Fibroblast of skin of abdomen (primary cell): ENCODE measurements at places on chromosomes 16 and 17.

DNA sequence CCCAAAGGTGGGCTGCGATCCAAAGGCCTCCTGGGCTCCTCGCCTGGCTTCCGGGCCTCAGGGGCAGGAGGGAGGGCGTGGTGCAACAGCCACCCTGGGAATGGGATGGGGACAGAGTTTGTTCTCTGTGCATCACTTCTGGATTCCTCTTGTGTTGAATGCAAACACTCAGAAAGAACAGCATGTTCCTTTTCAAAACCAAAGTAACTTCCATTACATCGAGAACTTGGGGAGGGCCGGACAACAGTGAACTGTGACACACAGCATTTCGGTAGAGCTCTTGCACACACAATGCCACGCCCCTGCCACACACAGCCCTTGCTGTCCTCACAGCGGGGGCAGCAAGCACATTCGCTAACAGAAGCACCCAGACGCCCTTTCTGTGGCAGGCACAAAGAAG is 36.1 kb upstream of the FASN start:
- DNase-seq, result no peak

DNA sequence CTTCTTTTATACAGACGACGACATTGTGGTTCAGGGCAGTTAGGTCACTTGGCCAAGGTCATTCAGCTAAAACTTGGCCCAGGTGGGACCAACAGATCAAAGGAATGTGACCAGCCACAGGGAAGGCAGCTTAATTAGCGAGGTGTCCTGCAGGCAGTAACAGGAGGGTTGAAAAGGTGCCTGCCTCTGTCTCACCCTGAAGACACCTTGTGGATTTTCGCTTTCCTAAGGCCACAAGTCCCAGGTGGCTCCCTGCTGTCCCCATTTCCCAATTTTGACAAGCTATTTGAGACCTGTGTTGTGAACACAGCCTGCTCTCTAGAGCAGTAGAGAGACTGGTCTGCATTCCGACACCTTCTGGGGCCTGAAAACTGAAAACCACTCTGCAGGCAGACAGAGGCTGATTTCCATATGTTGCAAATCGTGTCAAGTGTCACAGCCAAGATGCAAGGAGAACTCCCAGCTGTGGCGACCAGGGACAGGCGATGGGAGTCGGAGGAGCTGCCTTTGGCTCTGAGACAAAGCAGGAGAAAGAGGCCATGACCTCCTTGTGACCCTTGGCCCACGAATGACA is 593.1 kb upstream of the CDH5 start:
- DNase-seq, result no peak

GRCh38 chr17:17030515-17031211 is 11.6 kb upstream of the MPRIP start:
- DNase-seq, result no peak

DNA sequence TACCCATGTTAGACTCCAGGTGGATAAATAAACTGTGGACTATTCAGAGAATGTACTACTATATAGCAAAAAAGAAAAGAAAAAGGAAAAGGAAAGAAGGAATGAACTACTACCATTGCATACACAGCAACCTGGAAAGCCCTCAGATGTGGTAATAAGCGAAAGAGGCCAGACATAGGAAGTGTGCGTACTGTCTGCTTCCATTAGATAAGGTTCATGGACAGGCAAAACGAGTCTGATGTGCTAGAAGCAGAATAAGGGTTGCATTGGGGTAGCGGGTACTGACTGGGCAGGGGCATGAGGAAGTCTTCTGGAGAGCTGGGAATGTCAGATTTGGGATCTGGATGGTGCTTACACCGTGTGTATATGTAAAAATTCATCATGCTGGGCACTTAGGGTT is 21.8 kb downstream of the CLEC16A start:
- no peak for DNase-seq

DNA sequence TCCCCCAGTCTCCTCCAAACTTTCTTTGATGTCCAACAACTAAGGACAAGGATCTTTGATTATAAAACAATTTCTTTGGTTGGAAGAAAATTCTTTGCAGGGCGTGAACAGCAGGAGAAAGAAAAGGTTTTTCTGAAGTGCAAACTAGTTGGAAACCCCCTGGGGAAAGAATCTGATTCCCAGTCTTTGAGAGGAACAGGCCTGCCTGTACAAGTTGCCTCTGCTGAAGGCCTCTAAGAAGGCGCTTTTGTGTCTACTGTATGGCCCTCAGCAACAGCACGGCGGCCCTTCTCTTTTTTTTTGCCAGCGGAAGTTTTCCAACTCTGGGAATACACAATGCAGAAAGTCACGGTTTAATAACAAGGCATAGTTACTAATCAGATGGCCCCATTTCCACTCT is 14.0 kb downstream of the RNF43 start:
- no peak for DNase-seq

- no peak for DNase-seq
Measured at GRCh38 chr16:34803683-34804416, 1344.4 kb downstream of the TP53TG3F start.

DNA sequence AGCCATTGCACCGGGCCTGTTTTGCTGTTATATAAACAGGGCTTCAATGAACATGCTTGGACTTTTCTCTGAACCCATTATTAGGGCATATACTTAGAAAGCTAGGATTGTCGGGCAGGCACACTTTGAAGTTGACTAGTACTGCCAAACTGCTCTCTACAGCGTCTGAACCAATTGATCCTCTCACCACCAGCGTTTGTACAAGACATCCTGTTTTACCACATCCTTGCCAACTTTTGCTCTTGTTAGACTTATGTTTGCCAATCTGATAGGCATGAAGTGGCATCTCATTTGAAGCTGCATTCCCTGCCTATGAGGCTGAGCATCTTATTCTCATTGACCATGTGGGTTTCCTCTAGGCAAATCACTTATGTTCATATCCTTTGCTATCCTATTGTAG is 7.4 kb upstream of the PPP1R9B start:
- DNase-seq, result no peak

GRCh38 chr17:46777943-46778915 is 40.3 kb downstream of the WNT3 start:
- DNase-seq, result no peak

DNA sequence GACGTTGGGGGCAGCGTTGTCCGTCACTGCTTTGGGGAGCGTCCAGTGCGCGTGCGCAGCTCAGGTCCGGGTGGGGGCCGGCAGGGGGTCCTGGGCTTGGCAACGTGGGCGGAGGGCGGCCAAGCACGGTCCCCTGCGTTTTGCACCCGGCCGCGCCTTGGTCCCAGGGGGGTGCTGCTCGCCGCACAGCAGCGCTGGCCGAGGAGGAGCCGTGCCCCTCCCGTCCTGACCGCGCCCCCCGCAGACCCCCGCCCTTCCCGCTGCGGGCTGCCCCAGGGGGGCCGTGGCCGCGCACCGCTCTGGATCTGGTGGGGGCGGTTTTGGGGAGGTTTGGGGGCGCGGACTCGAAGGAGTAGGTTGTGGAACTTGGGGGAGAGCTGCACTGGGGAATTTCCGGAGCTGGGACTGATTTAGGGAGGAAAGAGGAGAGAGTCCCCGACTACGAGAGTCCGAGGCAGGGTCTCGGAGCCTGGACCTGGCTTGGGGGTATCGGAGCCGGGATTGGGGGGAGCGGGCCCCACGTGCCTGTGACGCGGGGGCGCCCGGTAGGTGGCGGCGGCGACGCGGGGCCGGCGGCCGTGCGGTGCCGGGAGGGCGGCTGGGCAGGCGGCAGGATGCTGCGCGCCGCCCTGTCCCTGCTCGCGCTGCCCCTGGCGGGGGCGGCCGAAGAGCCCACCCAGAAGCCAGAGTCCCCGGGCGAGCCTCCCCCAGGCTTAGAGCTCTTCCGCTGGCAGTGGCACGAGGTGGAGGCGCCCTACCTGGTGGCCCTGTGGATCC is at the start of gene SLC9A5:
TSS of gene SLC9A5 (plus strand) at position 579 of the 777 bp plus-strand sequence. CDS start at position 615, 36 bp downstream.
- DNase-seq, result no peak

DNA sequence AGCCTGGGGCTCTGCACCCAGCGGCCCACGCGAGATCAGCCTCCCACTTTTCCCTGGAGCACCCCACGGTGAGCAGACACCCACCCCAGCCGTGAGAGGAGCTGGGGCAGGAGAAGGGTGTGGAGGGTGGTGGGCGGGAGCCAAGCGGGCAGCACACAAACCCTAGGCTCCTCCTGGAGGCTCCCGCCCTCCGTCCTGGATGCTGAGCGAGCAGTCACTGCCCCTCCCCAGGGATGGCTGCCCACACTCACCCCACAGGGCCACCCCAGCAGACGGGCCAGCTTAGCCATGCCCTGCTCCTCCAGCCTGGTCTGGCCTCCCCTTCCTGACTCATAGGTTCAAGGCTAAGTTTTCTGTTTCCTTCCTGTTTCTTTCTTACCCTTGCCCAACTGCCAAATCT is 15.7 kb upstream of the ABCC3 start:
- no peak for DNase-seq

GRCh38 chr17:77617516-77617915 is 341.0 kb upstream of the TNRC6C start:
- DNase-seq, result no peak

GRCh38 chr16:21301895-21302291 is 23.8 kb upstream of the CRYM start:
- DNase-seq, result no peak

- DNase-seq, result no peak
Measured at GRCh38 chr16:84194470-84195200, 3.7 kb downstream of the ADAD2 start.

GRCh38 chr16:3008690-3009037 is 4.1 kb upstream of the CLDN9 start:
- no peak for DNase-seq

GRCh38 chr17:77836557-77837041 is 121.9 kb upstream of the TNRC6C start:
- peak; percentile 28 for DNase-seq

DNA sequence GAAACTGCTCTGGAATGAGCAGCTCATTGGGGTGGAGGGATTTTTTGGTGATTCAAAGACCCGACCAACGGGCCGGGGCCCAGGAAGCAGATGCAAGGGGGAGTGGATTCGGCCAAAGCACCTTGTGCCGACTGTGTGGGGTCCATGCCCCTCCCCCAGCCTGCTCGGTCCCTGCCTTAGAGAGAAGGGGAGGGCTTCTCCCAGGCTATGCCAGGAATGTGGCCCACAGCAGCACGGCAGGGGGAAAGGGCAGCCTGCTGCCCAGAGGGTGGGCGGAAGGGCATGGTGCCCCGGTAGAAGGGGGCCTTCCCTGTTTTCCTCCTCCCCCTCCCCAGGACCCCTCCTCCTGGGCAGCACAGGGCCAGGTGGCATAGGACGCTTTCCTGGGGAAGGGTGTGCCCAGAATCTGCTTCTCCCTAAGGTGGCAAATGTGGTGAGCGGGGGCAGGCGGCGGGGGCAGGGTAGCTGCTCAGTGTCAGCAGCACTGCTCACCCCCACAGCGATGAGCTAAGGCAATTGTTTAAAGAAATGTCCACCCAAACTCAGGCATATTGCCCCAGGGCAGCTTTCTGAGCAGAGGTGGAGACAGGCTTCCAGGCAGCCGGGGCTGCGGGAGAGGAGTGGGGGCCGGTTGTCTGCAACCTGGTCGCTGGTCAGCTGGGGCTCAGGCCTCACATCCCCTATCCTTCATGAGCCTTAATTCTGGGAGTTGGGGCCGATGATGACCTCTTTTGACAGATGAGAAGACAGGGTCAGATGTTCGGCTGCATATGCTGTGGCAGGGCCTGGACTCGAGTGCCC is 33.9 kb upstream of the MLKL start:
- DNase-seq, result no peak

DNA sequence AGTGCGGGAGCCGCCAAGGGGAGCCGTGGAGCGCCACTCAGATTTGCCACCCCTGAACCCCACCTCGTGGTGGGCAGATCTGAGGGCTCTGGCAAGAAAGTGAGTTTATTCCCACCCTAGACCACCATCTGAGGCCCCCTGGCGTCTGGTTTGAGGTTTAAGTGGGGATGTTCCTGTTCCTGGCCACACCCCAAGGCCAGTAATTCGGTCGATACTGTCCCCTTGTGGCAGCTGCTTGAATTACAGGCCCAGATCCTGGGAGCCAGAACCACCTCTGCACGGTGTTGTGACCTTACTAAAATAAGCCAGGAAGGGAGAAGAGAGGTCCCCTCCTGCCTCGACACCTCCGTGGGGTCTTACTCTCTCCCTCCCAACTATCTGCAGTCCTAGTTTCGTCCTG is 3.3 kb upstream of the LAT start:
- no peak for DNase-seq

DNA sequence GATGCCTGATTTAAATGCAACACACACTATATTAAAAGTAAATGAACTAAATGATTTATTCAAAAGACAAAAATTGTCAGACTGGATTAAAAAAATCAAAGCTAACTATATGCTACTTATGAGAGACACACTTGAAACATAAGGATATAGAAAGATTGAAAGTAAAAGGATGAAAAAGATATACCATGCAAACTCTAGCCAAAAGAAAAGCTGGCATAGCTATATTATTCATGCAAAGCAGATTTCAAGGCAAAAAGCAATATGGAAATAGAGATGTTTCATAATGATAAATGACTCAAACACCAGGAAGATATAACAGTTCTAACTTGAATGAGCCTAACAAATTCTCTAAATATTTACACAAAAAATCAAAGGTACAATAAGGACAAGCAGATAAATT is 149.2 kb downstream of the MYO1D start:
- DNase-seq, result no peak

GRCh38 chr17:57852092-57852954 is 2.5 kb upstream of the MRPS23 start:
- no peak for DNase-seq

- peak; percentile 94 for DNase-seq
Measured at GRCh38 chr17:933312-934073, 46.1 kb downstream of the NXN start.

DNA sequence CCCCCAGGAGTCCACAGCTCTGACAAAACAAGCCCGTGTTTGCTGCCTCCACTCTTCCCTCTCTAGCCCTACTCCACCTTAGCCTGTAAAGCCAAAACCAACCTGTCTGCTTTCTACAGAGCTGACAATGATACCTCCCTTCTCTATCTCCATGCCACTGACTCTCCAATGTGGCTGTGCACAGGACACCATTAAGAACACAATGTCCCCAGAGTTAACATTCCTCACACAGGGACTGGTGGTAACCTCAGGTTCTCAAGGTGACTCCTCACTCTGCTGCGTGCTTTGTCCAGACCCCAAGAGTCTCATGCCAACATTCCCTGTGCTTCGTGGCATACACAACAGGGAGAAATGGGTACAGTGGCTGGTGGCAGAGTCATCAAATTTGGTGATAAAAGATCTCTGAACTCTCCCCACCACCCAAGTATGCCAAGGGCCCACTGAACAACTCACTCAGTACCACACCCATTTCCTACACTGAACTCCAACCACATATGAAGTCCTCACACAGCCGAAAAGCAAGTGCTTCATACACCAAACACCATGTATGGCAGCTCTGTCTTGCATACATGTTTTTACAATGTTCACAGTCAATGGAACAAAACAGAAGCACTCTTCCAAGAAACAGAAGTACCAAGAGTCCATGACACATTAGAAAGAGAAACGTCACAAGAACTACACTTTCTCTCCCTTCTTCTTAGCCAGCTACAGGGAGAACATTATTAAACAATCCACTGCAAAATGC is 21.1 kb downstream of the CSNK2A2 start:
- no peak for DNase-seq

DNA sequence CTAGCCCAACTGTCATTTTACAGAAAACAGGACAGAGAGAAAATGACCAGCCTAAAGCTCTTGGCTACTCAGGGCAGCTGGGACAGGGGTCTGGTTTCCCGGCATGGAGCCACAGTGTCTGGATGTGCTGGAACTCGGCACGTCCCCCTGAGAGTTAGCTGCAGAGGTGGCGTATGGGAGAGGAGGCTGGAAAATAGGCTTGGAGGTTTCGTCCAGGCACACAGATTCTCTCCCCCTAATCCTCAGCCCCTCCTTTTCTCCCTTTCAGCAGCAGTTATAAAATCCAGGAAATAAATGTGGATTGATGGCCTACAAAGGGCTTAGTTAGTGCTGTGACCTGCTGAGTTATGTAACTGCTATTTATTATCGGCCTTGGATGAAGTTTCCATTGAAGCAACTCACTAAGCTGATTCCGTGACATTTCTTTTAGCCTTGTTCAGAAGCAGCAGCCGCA is 89.5 kb upstream of the TOB1 start:
- no peak for DNase-seq
